Pancreas (tissue), 10 donors: ENCODE measurements at places on chromosomes 2 and 18. TPM values are rescaled to one million over a fixed set of nuclear protein-coding genes. Genes with fewer than 3 reads are reported as not detected.
A peak's percentile ranks its signal among the peaks of the same experiment; 100 is the strongest.

GRCh38 chr2:142944721-142945120, 67.3 kb downstream of the KYNU start:
- H3K4me3 ChIP-seq: no peak overlapping the region
- no peaks in the 10 kb centered on the region for H3K4me1 ChIP-seq
- DNase-seq: no peak

DNA sequence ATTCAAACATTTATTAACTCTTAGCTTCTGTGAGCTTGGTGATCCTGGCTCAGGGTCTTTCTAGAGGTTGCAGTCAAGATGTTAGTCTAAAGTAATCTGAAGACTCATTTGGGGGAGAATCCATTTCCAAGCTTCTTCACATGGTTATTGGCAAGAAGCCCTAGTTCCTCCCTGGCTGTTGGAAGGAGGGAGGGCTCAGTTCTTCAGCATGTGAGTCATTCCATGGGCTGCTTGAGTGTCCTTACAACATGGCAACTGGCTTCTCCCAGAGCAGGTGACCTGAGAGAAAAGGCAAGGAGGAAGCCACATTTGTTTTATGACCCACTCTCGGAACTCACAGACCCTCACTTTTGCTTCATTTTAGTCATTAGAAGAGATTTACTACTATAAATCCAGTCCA, 10.6 kb upstream of the C2orf74 start:
- H3K4me1 ChIP-seq: no peaks in the 10 kb centered on the region
- no peak overlapping the region for H3K27ac ChIP-seq
- H3K4me3 ChIP-seq: no peak overlapping the region
- DNase-seq: no peak

DNA sequence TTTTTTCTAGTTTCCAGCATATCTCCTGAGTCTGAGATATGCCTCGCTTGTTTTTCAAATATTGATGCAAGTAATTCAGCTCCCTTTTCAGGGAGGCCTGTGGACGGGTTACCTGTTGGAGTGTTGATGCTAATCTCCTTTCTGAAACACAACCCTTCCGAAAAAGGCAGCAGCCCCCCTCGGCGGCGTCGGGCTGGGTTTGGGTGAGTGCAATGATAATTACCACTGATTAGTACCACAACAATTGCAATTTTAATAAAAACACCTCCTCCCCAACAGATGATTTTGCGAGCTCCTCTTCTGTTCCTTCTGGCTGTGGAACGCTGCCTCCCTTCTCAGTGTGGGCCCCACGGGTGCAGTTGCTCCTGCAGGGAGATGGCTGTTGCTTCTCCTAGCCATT, 66.3 kb downstream of the PTGR3 start:
- H3K4me3 ChIP-seq: no peak overlapping the region
- H3K4me1 ChIP-seq: no peaks in the 10 kb centered on the region
- H3K27me3 ChIP-seq: no peaks in the 10 kb centered on the region
- H3K27ac ChIP-seq: no peak overlapping the region

GRCh38 chr18:30852541-30852940, 190.0 kb downstream of the DSC3 start:
- no peaks in the 10 kb centered on the region for H3K27me3 ChIP-seq
- no peak overlapping the region for H3K27ac ChIP-seq
- no peaks in the 10 kb centered on the region for H3K36me3 ChIP-seq
- no peaks in the 10 kb centered on the region for H3K4me1 ChIP-seq
- no peak overlapping the region for H3K4me3 ChIP-seq

DNA sequence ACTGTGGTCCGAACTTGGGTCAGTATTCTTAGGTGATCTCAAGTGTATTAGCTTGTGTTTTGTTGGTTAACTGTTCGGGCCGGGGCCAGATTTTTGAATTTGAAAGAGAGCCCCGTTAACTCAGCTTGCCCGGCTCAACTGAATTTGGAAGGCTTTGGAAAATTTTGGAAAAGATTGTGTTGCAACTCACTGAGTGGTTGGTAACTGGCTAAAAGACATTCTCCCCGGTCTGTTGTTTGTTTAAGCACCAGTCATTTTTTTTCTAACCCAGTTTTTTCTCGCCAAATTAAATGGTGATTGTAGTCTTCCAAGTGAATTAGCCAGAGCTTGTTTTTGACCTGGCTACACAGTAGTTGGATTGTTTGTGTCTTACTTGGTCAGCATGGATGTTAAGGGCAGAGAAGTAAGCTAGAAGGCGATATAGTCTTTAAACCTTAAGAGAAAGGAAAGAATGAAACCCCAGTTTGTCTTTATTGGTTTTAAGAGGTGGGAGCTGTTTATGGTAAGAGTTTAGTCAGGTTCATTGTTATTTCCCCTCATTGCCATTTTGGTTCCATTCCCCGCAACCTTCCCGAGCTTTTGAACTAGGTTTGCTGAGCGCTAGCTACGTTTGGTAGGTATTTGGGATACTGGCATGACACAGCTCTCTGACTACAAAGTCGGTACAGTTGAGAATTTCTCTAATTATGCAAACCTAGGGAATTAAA, 2.4 kb downstream of the MAP4K4 start:
- DNase-seq: no peak
- no peaks in the 10 kb centered on the region for H3K27me3 ChIP-seq
- no peaks in the 10 kb centered on the region for H3K36me3 ChIP-seq

DNA sequence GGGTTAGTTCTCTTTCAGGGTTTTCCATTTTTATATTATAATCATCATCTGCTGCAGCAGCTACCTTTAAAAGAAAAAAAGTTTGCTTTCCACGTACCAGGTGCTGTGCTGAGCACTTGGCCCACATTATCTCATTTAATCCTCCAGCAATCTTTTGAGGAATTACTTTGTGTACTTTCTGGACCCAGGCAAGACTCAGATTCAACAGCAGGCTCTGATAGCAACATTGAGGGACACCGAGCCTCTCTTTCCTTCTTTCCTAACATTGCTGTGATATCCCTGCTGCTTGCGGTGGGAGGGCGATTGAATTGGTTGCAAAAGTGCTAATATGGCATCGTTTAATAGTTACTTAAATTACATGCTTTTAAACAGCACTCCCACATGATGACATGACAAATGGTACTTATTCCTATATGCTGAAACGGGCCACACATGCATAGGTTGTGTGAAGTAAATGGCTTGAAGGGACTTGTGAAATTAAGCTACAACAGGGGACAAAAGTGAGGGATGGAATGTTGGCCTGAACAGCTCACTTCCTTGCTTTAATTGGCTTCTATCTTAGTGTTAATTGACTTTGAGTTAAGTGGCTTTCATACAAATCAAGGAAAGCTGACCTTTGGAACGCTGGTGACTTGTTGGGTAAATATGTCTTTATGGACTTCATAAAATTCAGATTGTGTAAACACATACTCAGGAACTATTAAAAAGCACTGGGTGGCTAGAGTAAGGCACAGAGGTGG, 21.2 kb downstream of the SPRED2 start:
- DNase-seq: no peak
- peaks cover 22% of the 10 kb centered on the region for H3K4me1 ChIP-seq
- no peak overlapping the region for H3K4me3 ChIP-seq

- no peaks in the 10 kb centered on the region for H3K27me3 ChIP-seq
- no peaks in the 10 kb centered on the region for H3K4me1 ChIP-seq
- H3K4me3 ChIP-seq: no peak overlapping the region
- H3K27ac ChIP-seq: no peak overlapping the region
These were observed 40.0 kb upstream of the BIN1 start for GRCh38 chr2:127146820-127147502.

GRCh38 chr18:80148326-80149199, 39.5 kb downstream of the ADNP2 start:
- H3K36me3 ChIP-seq: no peaks in the 10 kb centered on the region
- peak overlapping the region; percentile 82 for H3K27ac ChIP-seq
- DNase-seq: no peak
- H3K4me1 ChIP-seq: peaks cover under 1% of the 10 kb centered on the region
- no peaks in the 10 kb centered on the region for H3K27me3 ChIP-seq
- H3K4me3 ChIP-seq: peak overlapping the region; percentile 47

DNA sequence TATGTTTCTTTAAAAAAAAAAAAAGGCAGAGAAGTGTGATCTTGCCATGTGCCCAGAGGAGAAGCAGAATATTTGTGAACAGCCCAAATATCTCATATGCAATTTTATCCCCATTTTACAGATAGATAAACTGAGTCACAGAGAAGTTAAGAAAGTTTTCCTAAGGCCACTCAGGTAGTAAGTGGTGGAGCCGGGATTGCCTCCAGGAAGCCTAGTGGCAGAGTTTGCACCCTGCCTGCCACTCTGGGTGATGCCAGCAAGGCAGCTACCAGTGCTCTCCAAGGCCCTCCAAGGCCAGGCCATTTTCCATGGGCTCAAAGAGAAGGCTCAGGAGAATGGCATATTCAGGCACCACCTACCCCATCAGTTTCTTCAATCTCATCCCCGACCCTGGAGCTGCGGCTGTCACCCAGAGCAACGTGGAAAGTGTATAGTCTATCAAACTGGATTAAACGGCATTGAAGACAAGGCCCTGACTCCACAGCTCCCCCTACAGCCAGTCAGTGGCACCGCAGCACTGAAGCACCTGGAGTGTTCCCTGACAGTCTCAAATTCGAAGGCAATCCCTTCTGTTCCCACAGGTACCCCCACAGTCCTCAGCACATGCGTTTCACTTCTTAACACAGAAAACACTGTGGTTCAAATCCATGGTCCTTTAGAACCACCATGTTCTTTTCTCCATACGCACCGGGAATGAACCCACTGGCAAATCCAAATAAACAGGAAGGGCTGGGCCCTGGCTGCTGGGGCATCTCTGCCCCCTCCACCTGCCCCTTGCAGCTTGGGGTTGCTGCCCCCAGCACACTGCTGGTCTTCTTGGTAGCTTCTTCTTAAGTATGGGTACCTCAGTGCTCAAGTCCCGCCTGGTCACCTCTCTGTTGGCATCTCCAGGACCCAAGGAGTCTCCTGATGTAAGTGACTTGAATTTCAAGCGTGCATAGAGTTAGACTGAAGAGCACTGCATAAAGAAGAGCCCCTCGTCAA, 175.3 kb downstream of the INHBB start:
- H3K4me1 ChIP-seq: no peaks in the 10 kb centered on the region
- no peaks in the 10 kb centered on the region for H3K27me3 ChIP-seq
- H3K4me3 ChIP-seq: no peak overlapping the region
- no peak overlapping the region for H3K27ac ChIP-seq

Gene TRIM43
- total RNA-seq: not detected

Gene IL1R1
- 17.1 TPM for total RNA-seq

Gene AQP12B
- 240 TPM for total RNA-seq

Gene IL36G
- total RNA-seq: not detected

Gene SMAD7
- 11.2 TPM for total RNA-seq

Gene SCN7A
- 1.4 TPM for total RNA-seq

Gene OXER1
- total RNA-seq: 4.2 TPM
